Stimulated activated effector memory CD8-positive, alpha-beta T cell treated with anti-CD3 and anti-CD28 coated beads, Interleukin-12 subunit alpha, Interleukin-12 subunit beta, amount 100 ng/mL, for 72 hours (primary cell): ENCODE measurements at places on chromosomes 2 and 18.
A peak's percentile ranks its signal among the peaks of the same experiment; 100 is the strongest.

GRCh38 chr2:24559473-24560113 lies 68.5 kb downstream of the NCOA1 start:
- DNase-seq: no peak

DNA sequence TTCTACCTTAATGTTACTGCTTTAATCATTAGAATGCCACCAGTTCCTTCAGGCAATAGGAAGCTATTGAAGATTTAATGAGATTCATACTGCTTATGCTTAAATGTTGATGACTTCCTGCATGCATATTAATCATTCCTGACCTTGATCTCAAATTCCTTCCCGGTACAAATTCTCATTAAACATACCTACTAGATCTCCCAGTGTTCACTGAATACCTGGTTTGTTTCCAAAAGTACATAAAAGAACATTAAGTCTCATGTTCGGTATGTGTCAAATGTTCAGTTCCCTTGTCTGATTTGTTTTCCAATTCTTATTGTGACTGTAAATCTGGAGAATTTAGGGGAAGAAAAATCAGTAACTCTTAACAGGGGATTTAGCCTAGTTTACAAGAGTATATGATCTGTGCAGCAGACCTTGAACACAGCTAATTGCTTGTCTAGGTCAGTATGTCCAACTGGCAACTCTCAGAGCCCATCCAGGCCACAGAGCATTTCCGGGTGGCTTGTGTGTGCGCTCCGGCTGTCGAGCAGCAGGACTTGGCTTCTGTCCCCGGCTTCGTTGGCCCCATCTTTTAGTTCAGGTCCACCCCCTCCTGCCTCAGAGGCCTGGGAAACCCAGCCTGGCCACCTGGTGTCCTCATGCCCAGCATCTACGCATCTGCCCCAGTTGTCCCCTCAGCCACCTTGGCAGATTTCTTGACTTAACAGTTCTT lies 13.1 kb downstream of the METAP1D start:
- DNase-seq: no peak

DNA sequence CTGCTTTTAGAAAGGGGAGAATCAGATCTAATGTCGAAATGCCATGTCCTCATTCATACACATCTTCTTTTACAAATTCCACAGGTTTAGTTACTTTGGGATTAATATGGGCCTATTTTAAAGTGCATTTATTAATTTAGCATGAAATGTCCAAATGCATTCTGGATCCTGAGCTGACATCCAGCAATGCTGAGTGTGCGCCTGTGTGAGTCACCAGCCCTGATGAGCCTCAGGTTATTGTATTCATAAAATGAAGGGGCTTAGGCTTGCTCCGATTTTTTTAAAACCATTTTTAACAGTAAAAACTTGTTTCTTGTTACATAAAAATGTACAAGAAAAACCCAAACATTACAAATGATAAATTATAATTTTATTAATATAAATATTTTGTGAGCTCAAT lies 94.1 kb downstream of the SH3YL1 start:
- DNase-seq: no peak

GRCh38 chr18:54824761-54825160 lies 3.5 kb upstream of the RAB27B start:
- DNase-seq: no peak

DNA sequence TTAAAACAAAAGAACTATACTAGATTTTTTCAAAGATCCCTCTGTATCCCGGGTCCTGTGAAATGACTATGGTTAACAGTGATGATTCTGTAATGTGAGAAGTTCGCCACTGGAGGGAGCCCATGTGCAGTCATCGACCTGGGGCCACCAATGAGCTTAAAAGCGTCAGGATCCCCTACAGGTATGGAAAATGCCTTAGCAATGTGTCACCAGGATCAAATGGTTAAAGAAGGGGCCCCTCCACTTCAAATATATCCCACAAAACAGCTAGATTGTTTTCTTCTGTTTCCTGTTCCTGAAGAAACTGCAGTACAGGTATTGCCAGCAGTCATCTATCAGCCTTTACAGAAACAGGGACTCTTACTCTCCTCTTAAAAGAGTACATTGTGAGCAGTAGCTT lies 15.3 kb downstream of the CHRNA1 start:
- peak; percentile 59 for DNase-seq

DNA sequence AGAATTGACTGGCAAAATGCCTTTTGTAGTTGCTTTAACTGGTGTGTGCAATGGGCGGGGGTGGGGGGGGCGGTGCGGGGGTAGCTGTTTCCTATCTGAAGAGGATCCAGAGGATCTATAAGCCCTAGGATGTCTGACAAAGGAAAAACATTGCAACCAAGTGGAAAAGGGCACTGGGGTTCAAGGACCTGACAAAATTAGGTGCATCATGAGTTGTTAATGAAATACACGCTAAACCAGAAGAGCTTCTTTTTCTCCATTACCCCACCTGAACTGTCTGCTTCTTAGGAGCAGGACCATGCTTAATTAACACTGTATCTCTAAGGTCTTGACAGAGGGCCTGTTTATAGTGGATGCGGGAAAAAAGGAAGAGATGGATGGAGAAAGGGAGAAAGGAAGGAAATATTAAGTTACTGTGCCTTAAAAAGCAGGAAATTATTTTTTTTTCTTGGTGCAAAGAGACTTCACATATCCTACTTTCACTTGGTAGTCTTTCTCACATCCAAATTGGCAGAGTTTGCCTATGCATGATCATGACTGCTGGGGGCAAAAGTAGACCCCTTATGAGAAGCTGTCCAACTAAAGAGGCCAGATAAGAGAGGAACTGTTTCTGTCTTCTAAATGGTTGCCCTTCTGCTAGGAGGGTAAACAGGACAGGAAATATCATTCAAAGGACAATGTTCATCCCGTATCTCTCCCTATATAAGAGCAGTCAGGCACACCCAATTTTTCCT lies 4.6 kb downstream of the RND3 start:
- no peak for DNase-seq

DNA sequence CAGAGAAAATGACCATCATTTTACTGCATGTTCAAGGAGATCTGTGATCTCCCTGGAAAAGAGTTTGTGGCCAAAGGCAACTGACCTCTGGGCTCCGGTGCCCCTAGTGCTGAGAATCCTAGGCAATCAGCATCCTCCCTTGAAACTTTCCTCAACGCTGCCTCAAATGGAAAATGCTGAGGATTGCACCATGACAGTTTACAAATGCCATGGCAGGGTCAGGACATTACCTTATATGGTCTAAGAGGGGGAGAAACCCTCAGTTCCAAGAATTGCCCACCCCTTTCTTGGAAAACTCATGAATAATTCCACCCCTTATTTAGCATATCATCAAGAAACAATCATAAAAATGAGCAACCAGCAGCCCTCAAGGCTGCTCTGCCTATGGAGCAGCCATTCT lies 48.3 kb downstream of the ALPK2 start:
- no peak for DNase-seq

- DNase-seq: no peak
These were observed at the start of gene TMEM237 for GRCh38 chr2:201643216-201643890. TSS of gene TMEM237 (minus strand) at chr2:201643503. CDS start at chr2:201643400, 103 bp downstream.

DNA sequence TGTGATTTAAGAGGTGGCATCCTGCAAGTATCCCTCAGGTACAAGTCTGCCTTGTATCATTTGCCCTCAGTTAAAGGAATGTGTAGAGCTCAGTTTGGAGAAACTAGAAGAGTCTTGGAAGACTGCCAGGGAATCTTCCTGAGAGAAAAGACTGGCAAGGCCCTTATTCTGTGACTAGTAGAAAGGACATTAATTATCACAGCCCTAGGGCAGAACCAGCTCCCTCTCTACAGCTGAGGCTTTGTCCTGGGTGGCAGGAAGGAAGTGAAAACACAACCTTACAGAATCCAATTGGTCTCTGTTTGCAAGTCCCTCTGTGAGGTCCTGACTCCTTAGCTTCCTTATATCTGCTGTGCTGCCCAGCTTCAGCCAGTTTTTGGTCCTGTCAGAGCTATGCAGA lies 385.9 kb upstream of the CYRIA start:
- no peak for DNase-seq

GRCh38 chr2:33503002-33503401 lies 26.6 kb downstream of the RASGRP3 start:
- no peak for DNase-seq

DNA sequence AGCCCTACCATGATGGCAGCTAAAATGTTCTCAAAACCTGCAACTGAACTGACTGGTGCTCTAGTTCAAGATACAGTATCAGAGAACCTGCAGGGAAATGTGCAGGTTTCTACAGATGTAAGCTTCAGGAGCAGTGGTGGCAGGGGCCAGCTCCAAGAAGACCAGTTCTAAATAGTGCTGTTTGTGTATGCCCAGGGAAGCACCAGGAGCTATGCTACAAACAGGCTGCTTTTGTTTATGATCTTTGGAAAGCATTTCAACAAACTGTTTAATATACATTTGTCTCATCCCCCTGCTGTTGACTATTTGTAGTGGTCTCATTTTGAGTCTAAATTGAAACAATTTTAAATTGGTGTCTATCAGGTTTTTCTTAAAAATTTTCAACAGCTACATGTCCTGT lies 20.7 kb downstream of the FZD5 start:
- no peak for DNase-seq

- no peak for DNase-seq
These were observed 422.5 kb downstream of the LPIN1 start for GRCh38 chr2:12168791-12169388.

DNA sequence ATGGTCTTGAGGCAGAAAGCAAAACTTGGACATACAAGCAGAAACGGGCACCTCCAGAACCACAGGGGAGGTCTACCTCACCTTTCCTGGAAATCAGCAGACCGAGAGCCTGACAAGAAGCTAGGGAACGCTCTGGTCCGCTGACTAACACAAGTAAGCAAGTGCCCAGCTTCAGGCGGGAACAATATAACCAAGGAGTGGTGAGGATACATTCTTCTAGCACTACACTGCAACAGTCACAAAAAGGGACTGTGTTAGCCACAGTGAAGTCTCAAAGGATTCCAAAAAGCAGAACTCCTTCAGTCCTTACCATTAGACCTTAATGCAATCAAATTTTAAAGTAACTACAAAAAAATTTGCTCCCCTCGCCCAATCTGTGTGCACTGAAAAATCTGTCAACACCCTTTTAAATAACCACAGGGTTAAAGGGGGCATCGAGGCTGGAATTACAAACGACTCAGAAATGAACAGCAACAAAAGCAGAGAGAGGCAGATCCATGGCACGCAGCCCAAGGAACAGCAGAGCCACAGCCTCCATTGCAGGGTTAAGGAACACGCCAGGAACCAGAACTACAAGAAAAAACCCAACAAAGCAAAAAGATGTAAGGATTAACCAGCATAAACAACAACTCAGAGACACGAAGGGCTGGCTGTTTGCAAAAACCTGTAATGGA lies 7.1 kb downstream of the THAP4 start:
- no peak for DNase-seq

GRCh38 chr18:4060427-4061281 lies 394.5 kb downstream of the DLGAP1 start:
- DNase-seq: no peak

DNA sequence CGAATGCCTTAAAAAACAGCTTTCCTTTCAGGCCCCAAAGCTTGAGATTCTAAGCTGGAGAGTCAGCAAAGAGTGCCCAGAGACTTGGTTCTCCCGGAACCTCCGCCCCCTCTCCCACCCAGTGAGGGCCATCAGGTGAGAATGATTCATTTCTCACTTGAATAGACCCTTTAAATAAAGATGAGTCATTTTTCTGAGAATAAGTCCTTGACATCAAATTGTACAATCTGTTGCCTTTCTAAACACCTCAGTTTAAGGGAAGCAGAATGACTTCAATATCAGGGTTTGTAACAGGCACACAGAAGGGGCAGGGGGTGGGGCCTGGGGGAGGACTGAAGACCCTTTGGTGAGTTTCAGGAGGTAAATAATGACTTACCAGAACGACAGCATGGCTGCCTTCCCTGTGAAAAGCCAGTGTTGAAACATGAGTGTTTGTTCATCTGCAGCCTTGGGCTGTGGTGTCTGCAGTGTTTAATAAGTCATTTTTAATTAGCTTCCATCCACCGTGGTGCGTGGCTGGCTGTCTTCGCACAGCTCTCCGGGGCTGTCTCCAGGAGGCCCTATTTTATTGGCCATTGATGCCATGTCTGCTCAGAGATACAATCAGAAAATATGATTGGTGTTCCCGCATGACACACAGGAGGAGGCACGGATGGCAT lies 134.9 kb upstream of the ZNF236 start:
- DNase-seq: no peak

- DNase-seq: no peak
These were observed 264.7 kb downstream of the CCDC85A start for GRCh38 chr2:56448403-56449001.

- no peak for DNase-seq
These were observed 62.1 kb downstream of the NABP1 start for GRCh38 chr2:191740016-191740419.

DNA sequence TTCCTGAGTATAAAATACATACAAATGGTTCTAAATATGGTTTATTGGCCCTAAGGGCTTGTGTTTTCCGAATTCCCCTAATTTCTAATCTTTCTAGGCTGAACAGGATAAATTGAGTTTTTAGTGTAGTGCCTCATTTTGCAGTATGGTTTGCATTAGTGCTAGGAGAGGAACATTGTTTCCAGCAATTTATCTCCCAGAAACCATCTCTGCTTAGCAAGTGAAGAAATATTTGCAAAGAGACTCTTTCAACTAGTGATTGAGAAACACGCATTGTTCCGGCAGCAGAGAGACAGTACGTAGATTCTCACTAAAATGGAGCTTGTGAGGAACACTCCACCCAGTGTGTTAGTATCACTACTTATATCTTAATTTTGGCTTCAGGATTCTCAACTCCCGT lies 177.8 kb upstream of the EPAS1 start:
- DNase-seq: no peak

- DNase-seq: no peak
These were observed 138.8 kb downstream of the TRIB2 start for GRCh38 chr2:12855508-12855907.

DNA sequence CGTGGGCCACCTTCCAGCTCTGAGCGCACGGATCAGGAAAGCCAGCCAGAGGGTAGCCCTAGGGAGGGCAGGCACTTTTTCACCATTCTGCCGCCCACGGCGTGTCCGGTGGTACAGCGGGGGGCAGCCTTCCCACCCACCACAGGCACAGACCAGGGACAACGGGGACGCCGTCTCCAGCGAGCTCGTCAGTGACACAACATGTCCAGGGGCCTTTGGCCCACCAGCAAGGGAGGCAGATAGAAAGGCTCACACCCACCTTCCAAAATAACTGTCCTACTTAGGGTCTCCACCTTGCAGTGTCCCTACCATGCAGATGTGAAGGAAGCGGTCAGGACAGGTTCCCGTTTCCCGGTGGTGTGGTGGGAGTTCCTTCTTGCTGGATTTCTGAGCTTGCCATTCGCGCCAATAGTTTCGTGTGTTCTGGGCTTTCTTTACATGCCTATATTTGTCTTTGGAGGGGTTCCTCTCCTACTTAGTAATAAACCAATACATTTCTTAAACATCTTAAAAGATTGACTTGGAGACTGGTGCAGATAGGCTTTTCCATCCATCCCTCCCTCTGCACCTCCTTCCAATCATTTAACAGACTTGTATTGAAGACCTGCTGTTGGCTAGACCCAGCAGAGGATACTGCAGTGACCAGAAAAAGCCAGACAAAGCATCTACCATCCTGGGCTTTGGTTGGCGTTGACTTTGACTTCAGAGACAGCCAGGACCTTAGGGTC lies 872 bp downstream of the ASB1 start:
- no peak for DNase-seq

- no peak for DNase-seq
These were observed 3.4 kb downstream of the SDC1 start for GRCh38 chr2:20221555-20221973.
